ENCODE measurements at places on chromosomes 1 and 21. TPM values are rescaled to one million over a fixed set of nuclear protein-coding genes. Genes with fewer than 3 reads are reported as not detected.

DNA sequence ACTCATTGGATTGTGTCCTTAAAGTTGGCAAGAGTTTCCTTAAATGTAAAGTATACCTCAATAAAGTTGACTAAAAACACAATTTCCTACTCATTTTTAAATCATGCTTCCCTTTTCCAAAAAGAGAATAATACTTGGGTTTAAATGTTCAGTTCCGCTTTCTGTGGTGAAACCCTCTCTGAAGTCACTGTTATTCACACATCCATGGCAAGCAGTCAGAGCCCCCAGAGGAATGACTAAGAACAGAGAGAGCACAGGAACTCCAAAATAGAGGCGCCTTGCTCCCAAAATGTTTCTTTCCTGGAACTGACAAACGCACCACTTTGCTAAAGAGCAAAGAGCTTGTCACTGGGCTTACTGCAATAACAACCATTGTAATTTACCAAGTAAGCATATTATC lies 142.5 kb downstream of the TIAM1 start:
- DNase-seq: no peak
- H3K4me3 ChIP-seq: no peak overlapping the region
- H3K27me3 ChIP-seq: no peaks in the 10 kb centered on the region
- H3K36me3 ChIP-seq: no peaks in the 10 kb centered on the region

- H3K27ac ChIP-seq: no peak overlapping the region
- no peaks in the 10 kb centered on the region for H3K4me1 ChIP-seq
- no peaks in the 10 kb centered on the region for H3K36me3 ChIP-seq
- no peak overlapping the region for H3K4me3 ChIP-seq
- DNase-seq: no peak
Observed at GRCh38 chr1:30491831-30492230, 231.6 kb downstream of the MATN1 start.

DNA sequence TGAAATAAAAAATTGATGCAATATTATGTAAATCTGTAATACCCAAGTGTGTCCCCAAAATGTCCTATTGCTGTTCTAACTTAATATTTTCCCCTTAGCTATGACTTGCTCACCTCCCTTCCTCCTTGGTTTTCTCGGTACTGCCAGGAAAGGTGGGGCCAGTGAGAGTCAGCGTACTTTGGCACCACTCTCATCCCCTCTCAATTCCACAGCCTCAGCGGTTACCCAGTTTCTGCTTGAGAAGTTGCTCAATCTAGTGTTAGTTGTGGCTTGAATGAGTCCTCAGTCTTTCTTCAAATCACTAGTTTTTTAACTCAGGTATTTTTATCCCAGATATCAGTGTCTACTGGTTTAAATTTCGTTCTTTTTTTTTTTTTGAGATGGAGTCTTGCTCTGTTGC lies 32.3 kb downstream of the BCAS2 start:
- no peaks in the 10 kb centered on the region for H3K4me1 ChIP-seq
- no peak overlapping the region for H3K4me3 ChIP-seq
- no peak overlapping the region for H3K27ac ChIP-seq
- H3K36me3 ChIP-seq: no peaks in the 10 kb centered on the region
- no peaks in the 10 kb centered on the region for H3K27me3 ChIP-seq
- no peak for DNase-seq

DNA sequence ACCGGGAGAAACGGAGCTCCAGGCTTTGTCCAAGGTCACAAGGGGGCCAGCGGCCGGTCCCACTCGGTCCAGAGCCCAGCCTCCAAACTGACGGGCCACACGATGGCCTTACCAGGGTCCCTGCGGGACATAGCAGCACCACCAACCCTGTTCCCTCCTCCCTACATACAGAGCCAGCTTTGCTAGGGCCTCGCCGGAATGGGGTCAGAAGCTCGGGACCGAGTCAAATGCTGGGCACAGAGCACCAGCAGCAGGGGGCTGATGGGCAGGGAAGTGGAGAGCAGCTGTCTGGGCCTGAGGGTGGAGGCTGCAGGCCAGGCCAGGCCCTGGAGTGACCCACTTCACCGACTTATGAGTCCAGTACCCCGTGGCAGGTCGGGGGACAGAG lies 14.9 kb upstream of the TTC39A start:
- no peaks in the 10 kb centered on the region for H3K36me3 ChIP-seq
- no peak overlapping the region for H3K27ac ChIP-seq
- DNase-seq: no peak
- H3K27me3 ChIP-seq: peaks cover 17% of the 10 kb centered on the region

DNA sequence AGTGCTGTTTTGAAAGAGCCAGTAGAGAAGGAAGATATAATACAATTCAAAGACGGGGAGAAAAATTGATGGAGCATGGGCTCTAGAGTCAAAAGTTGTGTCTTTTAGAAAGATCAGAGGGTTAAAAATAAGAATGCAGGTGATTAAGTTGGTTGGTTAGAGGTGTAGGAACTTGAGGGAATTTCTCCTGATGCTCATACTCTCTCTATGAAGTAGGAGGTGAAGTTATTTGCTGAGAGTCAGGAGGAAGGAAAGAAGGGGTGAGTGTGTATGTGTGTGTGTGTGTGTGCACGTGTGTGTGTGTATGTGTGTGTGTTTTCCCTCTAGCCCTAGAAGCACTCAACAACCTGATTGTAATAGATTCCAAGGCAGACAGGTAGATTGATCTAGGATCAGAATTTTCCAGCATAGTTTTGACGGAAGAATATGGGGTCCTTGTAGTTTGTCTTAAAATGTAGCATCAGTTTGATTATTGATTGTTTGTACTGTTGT lies 88.3 kb upstream of the MACF1 start:
- DNase-seq: no peak
- H3K4me1 ChIP-seq: no peaks in the 10 kb centered on the region
- H3K27ac ChIP-seq: no peak overlapping the region
- H3K36me3 ChIP-seq: no peaks in the 10 kb centered on the region
- H3K4me3 ChIP-seq: no peak overlapping the region
- no peaks in the 10 kb centered on the region for H3K27me3 ChIP-seq

DNA sequence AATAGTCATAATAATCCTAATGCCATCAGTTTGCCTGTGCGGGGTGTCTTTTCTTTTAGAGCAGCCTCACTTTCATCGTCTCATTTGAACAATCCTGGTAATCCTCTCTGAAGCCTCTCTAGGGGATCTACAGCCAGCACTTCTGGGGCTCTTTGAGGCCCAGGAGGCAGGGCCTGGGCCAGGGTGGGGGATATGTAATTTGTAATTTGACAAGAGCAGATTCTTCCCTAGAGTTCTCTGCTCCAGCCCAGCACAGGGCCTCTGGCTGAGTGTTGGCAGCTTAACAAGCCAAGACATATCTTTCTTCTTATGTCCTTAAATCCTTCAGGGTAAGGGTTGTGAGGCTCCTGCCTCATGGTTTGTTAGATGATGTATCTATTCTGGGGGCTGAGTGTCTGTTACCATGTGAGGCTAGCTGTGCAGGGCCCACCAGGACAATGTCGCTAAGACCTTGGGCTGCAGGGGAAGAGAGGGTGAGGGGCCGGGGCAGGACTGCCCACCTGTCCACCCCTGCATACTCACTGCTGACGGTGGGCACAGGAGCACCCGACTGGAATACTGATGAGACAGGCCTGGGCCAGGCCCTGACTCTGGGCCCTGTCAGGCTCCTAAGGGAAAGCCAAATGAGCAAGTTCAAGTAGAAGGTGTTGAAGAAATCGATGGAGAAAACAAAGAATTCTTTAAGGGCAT lies 45.3 kb upstream of the PARP1 start:
- H3K36me3 ChIP-seq: no peaks in the 10 kb centered on the region
- H3K27ac ChIP-seq: no peak overlapping the region
- DNase-seq: no peak
- peaks cover 8% of the 10 kb centered on the region for H3K4me1 ChIP-seq
- no peak overlapping the region for H3K4me3 ChIP-seq

The APCS gene
- not detected for total RNA-seq

The CD1D gene
- total RNA-seq: not detected

The S100A2 gene
- 1.1 TPM for total RNA-seq

The C8B gene
- not detected for total RNA-seq

GRCh38 chr1:4344065-4344732 lies 310.2 kb upstream of the AJAP1 start:
- H3K27ac ChIP-seq: no peak overlapping the region
- H3K4me1 ChIP-seq: no peaks in the 10 kb centered on the region
- DNase-seq: no peak

- no peak overlapping the region for H3K4me3 ChIP-seq
- H3K27ac ChIP-seq: no peak overlapping the region
- H3K36me3 ChIP-seq: no peaks in the 10 kb centered on the region
- no peak for DNase-seq
- H3K27me3 ChIP-seq: no peaks in the 10 kb centered on the region
Observed at GRCh38 chr1:66140072-66140471, 347.4 kb downstream of the PDE4B start.

The SERBP1 gene
- total RNA-seq: 549 TPM

- no peak for DNase-seq
- H3K36me3 ChIP-seq: no peaks in the 10 kb centered on the region
- H3K27me3 ChIP-seq: no peaks in the 10 kb centered on the region
- H3K4me3 ChIP-seq: no peak overlapping the region
- no peak overlapping the region for H3K27ac ChIP-seq
Observed at GRCh38 chr1:67792103-67792502, 41.2 kb downstream of the GNG12 start.
